Mammary microvascular endothelial cell (primary cell): ENCODE measurements at places on chromosomes 2 and 18. TPM values are rescaled to one million over a fixed set of nuclear protein-coding genes. Genes with fewer than 3 reads are reported as not detected.

KCNE4 gene
- 0.07 and 0.25 TPM in 2 replicates for total RNA-seq

SERPINB12 gene
- total RNA-seq, result not detected in 2 replicates

REG3G gene
- total RNA-seq, result not detected in 2 replicates

SCG2 gene
- total RNA-seq, result 0.05 and 1.3 TPM in 2 replicates

GAD1 gene
- not detected in 2 replicates for total RNA-seq

BCL11A gene
- total RNA-seq, result 0.13 and 0.30 TPM in 2 replicates
